ENCODE measurements at places on chromosomes 7 and 10.

DNA sequence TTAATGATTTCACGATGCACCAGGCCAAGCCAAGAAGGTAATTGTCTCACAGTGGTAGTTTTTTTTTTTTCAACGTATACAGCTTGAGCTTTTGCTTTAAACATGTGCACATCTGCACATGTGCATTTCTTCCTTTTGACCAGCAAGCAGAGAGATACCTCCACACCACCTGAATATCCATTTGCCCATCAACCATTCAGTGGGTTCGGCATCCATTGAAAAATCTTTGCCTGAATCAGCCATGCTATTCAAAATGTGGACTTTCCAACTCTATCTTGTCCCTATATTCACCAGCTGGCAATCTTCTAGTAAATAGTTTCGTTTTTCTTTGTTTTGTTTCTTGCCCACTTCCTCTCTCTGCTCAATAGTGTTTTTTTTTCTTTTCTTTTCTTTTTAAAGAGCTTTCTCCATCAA lies 7.7 kb upstream of the TRA2A start:
- DNase-seq = peak; percentile 8

GRCh38 chr10:82190432-82191260 lies 315.7 kb downstream of the NRG3 start:
- DNase-seq = no peak

DNA sequence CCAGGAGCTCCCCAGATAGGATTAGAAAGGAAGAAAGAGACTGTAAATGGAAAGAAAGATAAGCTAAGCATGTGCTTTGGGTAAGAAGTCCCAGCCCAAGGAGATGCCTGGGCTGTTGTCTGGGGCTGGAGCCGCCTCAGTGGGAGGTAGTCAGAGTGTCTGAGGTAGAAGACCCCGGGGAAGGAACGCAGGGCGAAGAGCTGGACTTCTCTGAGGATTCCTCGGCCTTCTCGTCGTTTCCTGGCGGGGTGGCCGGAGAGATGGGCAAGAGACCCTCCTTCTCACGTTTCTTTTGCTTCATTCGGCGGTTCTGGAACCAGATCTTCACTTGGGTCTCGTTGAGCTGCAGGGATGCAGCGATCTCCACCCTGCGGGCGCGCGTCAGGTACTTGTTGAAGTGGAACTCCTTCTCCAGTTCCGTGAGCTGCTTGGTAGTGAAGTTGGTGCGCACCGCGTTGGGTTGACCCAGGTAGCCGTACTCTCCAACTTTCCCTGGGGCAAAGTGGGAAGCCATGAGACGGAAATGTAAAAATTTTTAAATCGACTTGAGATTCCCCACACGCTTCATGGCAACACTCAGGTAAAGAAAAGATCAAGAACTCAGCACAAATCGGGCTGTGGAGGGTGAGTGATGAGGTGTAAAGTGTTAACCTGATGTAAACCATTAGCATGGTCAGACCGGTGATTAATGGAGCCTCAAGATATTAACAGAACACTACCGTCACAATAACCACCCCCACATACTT lies 1.3 kb downstream of the HOXA1 start:
- DNase-seq = no peak

GRCh38 chr7:149854611-149855360 lies 16.6 kb downstream of the ZNF862 start:
- DNase-seq = no peak

- no peak for DNase-seq
Measured at GRCh38 chr10:34175121-34175520, 640.0 kb downstream of the PARD3 start.

Data from activated CD4-positive, alpha-beta T cell treated with anti-CD3 and anti-CD28 coated beads, Interleukin-10, Interleukin-2, amounts not matched to agents 100 ng/mL and 50 ng/mL, durations not matched to agents 16 hours and 8 hours (primary cell).